GM19239 (cell line): ENCODE measurements at places on chromosomes 4 and X.

GRCh38 chrX:39675619-39676018 lies 422.1 kb downstream of the BCOR start:
- DNase-seq: no peak

DNA sequence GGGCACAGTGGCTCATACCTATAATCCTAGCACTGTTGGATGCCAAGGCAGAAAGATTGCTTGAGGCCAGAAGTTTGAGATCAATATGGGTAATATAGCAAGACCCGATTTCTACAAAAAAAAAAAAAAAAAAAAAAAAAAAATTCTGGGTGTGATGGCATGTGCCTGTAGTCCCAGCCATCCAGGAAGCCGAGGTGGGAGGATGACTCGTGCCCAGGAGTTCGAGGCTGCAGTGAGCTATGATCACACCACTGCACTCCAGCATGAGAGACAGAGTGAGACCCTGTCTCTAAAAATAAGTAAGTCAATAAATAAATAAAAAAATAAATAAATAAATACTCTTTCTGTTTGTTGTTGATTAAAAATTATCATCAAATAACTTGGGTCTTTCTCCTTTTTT lies 62.4 kb upstream of the BMPR1B start:
- DNase-seq: no peak

- no peak for DNase-seq
Measured at GRCh38 chrX:40104630-40104984, 6.8 kb upstream of the BCOR start.

DNA sequence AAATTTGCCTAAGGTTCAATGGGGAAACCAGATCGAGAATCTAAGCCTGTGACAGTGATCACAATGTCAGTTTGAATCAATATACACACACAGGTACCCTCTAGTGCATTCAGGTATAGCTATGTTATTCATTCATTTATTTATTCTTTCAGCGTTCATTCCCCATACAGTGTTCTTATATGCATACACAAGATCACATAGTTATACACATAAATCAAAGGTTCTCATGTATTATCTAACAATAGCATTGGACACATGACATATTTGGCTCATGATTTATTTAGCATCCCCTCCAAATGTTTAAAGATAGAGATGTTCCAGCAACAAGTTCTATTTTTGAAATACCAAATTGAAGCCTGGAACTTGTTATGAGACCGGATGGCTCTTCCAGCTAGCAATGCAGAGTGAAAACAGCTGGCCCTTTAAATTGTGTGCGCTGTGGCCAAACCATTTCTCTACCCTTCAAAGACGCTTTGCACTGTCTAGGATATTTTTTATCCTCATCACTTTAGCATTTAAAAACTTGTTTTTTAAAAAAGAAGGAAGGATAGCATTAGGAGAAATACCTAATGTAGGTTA lies 131.0 kb downstream of the ATXN3L start:
- DNase-seq: no peak

GRCh38 chr4:7933651-7934510 lies 5.8 kb downstream of the AFAP1 start:
- DNase-seq: no peak

- DNase-seq: no peak
Measured at GRCh38 chrX:12910423-12911121, 4.2 kb downstream of the TLR8 start.

- no peak for DNase-seq
Measured at GRCh38 chrX:120450163-120450562, 18.9 kb downstream of the LAMP2 start.

GRCh38 chr4:175394208-175394607 lies 417.9 kb downstream of the GPM6A start:
- DNase-seq: no peak
